ENCODE measurements at places on chromosomes 1 and 21. TPM values are rescaled to one million over a fixed set of nuclear protein-coding genes. Genes with fewer than 3 reads are reported as not detected.

RNF186 gene
- total RNA-seq = not detected

LYSMD1 gene
- 4.5 TPM for total RNA-seq

GRCh38 chr1:229674042-229674441 is 48.0 kb downstream of the URB2 start:
- DNase-seq = no peak

GRCh38 chr1:18104546-18105100 is 3.0 kb upstream of the IGSF21 start:
- DNase-seq = no peak

- DNase-seq = no peak
These were observed 616.1 kb upstream of the ADAMTS5 start for GRCh38 chr21:27582948-27583430.

All from naive thymus-derived CD8-positive, alpha-beta T cell (primary cell).